Kasumi-1 (cell line): ENCODE measurements at places on chromosomes 1 and 21.

- DNase-seq: peak; percentile 29
Observed at GRCh38 chr1:27275696-27276095, 41.3 kb downstream of the WDTC1 start.

DNA sequence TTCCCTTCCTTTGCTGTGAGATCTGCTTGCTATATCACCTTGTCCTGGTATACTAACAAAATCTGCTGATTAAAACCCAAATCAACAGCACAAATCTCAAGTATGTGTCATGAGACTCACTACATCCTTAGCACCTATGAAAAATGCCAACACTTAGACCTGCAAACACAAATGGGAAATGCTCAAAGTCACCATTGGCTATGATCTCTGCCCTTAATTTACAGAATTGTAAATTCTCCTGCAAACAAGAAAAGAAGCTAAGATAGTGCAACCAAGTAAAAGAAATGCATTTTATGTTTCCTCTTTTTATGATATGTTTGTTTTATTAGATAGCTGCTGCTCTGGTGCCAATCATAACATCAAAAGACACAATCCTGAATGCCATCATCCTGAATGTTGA lies 80.8 kb downstream of the DISC1 start:
- DNase-seq: no peak

- peak; percentile 36 for DNase-seq
Observed at GRCh38 chr1:228986093-228986904, 251.0 kb downstream of the RHOU start.

DNA sequence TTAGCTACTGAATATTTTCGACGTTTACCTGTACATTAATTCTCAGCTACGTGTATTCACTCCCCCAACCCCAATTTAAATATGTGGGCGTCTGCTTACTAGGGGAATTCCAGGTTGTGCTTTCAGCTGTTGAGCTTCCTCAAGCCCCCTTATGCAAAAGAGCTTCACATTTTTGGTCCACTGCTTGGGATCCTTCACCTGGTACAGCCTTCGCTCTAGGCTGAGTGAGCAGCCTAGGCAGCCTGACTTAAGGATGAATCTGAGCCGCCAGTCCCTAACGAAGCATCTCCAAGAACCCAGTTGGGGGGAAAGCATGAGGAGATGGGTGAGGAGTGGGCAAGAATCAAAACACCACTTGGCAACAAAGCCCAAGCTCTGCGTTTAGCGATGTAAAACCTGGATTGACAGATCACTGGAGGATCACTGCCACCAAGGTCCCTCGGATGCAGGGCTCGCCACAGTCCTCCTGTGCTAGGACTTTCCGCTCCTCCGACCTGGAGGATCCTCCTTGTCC lies 674 bp downstream of the BCL10 start:
- DNase-seq: no peak

GRCh38 chr1:40710581-40711315 lies 19.2 kb downstream of the NFYC start:
- DNase-seq: no peak

DNA sequence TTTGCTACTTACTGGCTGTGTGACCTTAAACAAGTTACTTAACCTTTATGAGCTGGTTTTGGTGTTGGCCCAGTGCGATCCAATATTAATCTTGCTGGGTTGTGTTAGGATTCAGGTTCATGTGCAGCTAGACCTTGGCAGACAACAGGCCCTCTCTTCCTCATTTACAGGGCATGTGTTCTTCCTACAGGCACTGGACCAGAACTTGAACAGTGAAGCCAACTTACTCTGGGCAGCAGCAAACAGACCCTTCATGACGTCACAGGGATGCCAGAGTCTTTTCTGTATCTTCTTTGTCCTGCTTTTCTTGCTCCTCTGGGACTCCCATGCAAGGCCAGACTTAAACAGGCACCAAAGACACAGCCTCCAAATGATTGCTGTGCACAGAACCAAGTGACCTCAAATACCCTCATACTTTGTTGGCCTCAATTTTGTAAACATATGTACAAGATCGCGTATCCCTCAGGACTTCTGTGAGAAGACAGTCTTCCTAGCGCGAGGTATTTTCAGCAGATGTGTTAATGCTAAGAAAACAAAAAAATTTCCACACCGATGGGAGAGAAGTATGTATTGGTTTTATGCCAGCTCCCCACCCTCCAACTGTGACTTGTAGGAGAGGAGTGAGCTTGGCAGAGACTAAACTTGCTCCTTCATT lies 73.7 kb downstream of the URB2 start:
- no peak for DNase-seq

- no peak for DNase-seq
Observed at GRCh38 chr1:220750131-220750515, 2.0 kb downstream of the MTARC2 start.

DNA sequence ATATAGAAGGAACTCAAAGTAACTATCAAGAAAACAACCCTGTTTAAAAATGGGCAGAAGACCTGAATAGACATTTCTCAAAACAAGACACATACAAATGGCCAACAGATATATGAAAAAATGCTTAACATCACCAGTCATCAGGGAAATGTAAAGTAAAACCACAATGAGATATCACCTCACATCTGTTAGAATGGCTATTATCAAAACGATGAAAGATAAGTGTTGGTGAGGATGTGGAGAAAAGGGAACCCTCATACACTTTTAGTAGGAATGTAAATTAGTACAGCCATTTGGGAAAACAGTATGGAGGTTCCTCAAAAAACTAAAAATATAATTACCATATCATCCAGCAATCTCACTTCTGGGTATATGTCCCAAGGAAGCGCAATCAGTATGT lies 3.0 kb downstream of the CTSS start:
- no peak for DNase-seq

- DNase-seq: peak; percentile 79
Observed at GRCh38 chr1:61255358-61255703, 173.0 kb downstream of the NFIA start.
